ENCODE measurements at places on chromosomes 2 and 18.

DNA sequence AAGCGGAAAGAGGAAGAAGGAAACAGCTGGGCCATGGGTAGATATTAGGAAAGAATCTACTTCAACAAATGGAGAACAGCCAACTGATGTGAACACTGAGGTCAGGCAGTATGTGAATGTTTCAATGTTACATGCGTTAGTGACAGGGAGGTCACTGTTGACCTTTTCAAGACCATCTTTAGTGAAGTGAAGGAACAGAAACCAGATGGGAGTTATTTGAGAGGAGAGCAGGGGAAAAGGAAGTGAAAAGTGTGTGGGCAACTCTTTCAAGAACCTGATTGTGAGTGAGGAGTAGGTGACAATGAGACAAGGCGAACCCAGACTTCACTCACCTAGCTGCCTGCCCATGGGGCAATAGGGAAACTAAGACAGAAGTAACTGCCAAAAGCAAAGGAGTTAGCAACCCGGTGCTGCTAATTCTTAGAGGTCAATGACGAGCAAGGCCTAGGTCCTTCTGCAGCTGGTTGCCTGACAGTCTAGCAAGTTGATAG lies 67.0 kb downstream of the SP3 start:
- DNase-seq: no peak

GRCh38 chr2:219662566-219662965 lies 35.1 kb downstream of the SLC4A3 start:
- no peak for DNase-seq

- no peak for DNase-seq
Measured at GRCh38 chr2:69781321-69782248, 39.7 kb downstream of the ANXA4 start.

GRCh38 chr2:128196026-128196425 lies 105.0 kb downstream of the UGGT1 start:
- DNase-seq: no peak

- no peak for DNase-seq
Measured at GRCh38 chr2:75865702-75866101, 155.0 kb upstream of the GCFC2 start.

DNA sequence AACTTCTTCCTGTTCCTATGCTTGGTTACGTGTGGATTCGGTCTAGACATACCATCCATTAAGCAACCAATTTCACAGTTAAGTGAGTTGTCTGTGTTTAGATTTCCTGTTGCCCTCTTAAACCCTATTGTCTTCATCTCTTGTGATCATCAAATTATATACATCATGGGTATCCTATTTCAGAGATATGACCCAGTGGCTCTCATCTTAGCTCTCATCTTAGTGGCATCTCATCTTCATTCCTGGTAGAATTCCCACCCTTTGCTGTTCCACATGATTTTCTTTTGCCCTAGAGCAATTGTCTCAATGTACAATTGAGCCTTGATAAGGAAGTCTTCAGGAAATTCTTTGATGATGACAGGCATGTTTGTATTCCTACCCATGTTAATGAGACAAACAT lies 29.4 kb upstream of the FN1 start:
- DNase-seq: no peak

GRCh38 chr18:12861637-12862036 lies 22.4 kb downstream of the PTPN2 start:
- no peak for DNase-seq
